COLO829 (cell line): ENCODE measurements at places on chromosomes 3 and 15.

DNA sequence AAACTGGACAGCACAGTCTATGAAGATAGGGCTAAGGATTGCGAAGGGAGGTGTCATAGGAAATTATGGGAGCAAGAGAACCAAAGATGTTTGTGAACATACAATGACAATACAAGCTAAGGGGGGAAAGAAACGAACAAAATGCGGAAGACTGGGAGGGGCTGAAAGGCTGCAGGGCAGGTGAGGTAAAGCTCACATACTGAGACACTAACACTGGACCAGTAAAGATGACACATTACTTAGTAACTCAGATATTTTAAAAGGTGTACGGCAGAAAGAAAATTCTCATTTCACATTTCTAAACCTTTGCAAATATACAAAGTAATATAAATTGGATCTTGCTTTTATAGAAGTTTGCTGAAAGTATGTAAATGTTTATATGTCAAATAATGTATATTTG, 10.1 kb downstream of the CLDND1 start:
- no peak for DNase-seq

DNA sequence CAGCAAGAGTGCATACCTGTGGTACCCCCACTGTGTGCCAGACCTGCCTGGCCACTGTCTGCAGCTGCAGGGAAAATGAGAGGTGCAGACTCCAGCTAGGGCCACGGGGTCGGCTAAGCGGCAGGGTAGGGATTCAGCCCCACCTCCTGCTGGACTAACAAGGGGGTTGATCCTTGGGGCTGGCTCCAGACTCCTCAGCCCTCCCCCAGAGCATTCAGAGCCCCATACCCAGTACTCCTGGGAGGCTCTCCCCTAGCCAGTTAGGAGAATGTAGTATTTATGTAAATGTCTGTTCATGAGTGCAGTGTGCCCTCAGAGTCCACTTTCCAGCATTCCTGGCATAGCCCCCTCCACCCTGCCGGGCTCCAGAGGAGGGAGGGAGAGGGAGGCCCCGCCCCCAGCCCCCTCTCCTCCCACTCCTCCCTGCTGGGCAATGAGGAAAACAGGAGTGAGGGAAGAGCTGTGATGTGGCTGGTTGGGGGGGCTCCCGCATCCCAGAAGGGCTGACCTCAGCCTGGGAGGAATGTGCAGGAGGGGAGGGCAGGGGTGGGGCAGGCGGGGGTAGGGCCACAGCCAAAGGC, 4.5 kb upstream of the SEMA3B start:
- peak; percentile 61 for DNase-seq

DNA sequence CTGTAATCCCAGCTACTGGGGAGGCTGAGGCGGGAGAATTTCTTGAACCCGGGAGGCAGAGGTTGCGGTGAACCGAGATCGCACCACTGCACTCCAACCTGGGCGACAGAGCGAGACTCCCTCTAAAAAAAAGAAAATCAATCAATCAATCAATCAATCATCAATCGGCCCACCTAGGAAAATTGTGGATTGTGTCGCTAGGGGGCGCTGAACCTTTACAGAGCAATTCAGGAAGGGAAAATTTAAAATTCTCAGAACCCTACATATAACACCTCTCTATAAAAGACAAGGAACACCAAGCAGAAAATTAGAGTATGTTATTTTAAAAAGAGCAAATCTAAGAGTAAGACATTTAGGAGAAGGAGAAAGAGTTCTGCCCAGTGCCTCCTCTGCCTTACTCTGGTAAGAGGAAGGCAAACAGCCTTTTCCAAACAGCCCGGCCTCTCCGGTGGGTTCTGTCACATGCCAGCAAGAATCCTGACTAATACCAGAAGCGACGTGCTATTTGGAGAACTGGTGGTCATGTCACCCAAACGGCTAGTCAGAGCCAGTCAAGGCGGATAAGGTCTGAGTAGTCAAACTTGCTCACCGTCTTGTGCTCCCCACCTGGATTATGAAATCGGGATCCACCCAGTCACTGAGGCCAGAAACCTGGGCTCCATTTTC, 22.3 kb upstream of the SMCO1 start:
- peak; percentile 25 for DNase-seq

DNA sequence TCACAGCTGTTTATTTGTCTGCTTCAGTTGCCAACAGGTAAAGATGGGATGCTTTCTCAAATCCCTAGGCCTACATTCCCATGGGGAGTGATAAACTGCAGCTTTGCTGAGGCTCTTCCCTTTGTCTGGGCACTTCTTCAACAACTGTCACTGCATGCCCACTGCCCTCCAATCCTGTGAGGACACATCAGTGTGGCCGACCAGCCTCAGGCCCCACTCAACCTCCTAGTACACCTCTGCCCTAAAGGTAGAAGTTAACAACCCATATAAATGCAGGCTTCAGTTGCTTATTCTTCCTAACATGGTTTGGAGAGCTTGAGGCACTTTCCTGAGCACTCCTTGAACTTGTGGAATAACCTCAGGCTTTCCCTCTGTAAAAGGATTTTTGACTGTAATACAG, 49.6 kb downstream of the ROPN1B start:
- DNase-seq: no peak
